PC-9 (cell line): ENCODE measurements at places on chromosomes 3 and 15. TPM values are rescaled to one million over a fixed set of nuclear protein-coding genes. Genes with fewer than 3 reads are reported as not detected.

Gene FBXW12
- not detected in 2 replicates for total RNA-seq

Gene CDHR4
- total RNA-seq: 2.0 and 3.5 TPM in 2 replicates

Gene IL17RD
- 7.9 and 8.3 TPM in 2 replicates for total RNA-seq

Gene RYR3
- 0.15 and 0.25 TPM in 2 replicates for total RNA-seq

Gene RYK
- total RNA-seq: 74.6 and 93.7 TPM in 2 replicates

Gene ABI3BP
- 3.4 and 4.2 TPM in 2 replicates for total RNA-seq

Gene OR5K2
- total RNA-seq: not detected in 2 replicates

GRCh38 chr3:60175680-60176079, 1075.6 kb downstream of the FHIT start:
- no peak for DNase-seq

DNA sequence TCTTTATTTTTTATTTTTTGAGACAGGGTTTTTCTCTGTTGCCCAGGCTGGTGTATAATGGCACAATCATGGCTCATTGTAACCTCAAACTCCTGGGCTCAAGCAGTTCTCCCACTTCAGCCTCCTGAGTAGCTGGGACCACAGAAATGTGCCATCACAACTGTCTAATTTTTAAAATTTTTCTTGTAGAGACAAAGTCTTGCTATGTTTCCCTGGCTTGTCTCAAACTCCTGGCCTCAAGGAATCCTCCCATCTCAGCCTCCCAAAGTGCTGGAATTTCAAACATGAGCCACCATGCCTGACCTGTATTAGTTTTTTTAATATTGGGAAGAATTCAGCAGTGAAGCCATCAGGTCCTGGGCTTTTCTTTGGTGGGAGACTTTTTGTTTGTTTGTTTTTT, 13.6 kb upstream of the CLDN11 start:
- no peak for DNase-seq

DNA sequence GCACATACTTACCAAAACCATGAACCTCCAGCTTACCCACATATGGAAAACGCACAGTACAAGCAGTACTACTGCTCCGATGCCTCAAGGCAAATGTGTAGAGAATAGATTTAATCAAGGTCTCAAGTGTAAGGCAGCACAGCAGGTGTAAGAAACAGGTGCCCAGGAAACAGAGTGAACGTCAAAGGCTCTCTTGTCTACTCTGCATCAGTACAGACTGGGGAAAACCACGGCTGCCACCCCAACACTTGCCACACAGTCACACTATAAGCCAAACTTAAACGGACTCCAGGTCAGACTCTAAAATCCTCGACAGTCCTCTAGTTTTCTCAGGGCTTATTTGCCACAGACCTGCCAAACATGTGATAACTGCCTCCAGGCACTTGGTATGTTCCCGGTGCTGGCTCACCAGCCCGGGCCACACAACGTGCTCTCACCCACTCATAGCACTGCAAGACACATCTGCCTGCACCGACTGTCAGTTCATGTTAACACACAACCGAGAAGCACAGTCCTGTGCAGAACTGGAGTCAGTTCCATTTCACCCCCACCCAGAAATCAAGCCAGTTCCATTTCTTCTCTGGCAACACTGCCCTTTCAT, 30.6 kb downstream of the ABCC5 start:
- no peak for DNase-seq

GRCh38 chr3:140756240-140757016, 78.6 kb downstream of the TRIM42 start:
- no peak for DNase-seq

DNA sequence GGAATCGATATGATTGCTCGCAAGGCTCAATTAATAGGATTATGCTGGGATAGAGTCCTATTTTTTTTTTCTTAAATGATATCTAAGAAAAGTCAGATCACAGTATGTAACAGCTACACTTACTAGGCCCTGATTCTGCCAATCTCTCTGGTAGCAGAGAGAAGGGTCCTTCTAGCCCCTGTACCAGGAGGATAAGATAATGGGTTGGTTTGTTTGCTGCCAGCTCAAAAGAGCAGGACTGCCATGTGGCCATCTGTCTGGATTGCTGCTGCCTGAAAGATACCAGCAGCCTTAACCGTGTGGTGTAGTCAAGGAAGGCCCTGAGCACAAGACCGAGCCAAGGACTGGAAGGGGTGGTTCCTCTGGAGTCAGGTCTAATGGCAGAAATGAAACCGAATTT, 236.4 kb downstream of the KLF13 start:
- DNase-seq: no peak

DNA sequence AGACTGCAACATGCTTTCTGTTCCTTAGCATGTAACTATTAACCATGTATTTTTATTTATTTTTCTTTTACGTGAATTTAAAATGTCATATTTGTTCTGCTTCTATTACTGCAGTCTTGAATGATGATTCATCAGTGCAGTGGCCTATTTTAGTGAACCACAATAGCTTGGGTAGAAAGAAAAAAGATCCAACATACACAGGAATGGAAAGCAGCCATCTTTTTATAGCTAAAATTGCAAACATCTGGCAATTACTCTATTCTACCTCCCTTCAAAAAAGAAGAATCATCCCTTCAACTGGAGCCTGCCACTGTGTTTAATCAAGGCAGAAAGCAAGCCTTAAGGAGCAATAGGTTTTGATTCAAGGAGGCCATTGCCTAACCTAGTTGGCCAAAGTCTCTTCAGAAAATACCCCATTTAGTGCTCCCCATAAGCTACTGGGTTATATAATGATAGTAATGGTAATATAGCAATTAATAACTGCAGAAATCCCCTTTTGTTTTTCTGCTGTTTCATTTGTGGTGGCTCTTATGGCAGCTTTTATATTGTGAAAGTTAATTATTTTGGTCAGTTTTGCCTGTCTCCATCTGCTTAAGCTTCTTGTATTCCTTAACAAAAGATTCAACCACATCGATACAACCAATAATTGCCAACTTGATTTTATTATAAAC, 267.3 kb downstream of the LPP start:
- DNase-seq: no peak

DNA sequence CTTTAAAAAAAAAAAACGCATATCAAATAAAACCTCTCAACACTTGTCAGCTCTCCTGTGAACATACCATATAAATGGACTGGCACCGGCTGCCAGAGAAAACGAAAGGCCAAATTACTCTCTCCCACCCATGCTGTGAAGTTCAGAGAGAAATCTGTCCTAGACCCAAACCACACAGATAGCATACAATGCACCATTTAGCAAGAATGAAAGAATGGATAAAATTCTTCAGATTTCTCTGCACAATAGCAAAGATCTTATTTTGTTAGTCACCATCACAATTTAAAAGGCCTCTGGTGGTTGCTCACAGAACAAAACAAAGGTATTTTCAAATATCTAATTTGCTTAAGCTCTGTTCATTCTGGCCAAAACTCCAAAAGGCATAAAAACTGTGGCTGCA, 93.9 kb upstream of the BHLHE40 start:
- no peak for DNase-seq

DNA sequence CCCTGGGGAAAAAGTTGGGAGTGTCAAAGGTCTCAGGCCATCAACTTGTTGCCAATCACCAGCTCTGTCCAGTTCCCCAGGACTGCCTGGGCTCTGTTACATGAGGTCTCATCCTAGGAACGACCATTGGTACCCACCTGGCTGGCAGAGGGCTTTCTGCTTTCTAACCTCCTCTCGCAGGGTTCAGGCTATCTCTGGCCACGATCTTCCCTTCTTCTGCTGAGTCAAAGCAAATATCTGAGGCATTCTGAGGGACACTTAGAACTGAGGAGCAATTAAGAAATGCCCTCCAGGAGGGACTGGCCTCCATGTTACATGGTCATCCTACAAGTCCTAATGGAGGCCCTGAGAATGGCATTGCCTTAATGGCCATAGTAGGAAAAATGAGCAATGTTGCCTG, 77.4 kb downstream of the TGFBR2 start:
- DNase-seq: no peak

DNA sequence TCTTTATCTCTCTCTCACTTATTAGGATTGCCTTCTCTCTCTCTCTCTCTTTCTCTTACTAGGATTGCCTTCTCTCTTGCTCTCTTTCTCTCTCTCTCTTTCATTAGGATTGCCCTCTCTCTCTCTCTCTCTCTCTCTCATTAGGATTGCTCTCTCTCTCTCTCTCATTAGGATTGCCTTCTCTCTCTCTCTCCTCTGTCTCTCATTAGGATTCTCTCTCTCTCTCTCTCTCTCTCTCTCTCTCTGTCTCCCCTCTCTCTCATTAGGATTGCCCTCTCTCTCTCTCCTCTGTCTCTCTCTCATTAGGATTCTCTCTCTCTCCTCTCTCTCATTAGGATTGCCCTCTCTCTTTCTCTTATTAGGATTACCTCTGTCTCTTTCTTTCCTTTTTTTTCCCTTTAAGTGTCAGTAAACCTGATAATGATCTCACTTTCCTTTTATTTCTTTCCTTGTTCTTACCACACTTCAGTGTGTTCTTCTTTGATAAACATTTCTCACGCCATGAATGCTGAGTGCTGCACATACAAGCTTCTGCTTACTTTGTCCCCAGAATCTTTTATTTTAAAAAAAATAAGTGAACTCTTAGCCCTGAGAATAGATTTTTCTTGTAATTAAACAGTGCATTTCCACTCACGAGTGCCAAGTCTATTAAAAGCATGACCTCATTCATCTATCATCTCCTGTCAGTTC, 243.4 kb upstream of the TBC1D5 start:
- DNase-seq: no peak

DNA sequence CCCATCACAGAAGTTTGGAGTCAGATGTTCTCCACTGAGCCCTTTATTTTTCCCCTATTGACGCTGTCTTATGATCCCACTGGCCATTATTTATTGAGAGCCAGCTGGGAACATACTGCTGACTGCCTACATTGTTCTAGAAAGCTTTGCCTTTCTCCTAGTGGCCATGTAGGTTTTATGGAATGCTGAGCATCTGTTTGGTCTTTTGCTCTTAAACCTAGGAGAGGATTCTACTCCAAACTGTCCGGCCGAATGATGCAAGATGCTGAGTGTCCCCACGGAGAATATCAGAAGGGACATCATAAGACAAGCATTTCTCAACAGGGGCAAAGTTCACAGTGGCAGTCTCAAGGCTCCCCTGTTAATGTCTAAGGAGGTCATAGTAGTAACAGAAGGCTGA, 171.4 kb downstream of the ARRDC4 start:
- no peak for DNase-seq
